Occipital lobe (tissue), 3 donors: ENCODE measurements at places on chromosomes 7 and 10. TPM values are rescaled to one million over a fixed set of nuclear protein-coding genes. Genes with fewer than 3 reads are reported as not detected.

DNA sequence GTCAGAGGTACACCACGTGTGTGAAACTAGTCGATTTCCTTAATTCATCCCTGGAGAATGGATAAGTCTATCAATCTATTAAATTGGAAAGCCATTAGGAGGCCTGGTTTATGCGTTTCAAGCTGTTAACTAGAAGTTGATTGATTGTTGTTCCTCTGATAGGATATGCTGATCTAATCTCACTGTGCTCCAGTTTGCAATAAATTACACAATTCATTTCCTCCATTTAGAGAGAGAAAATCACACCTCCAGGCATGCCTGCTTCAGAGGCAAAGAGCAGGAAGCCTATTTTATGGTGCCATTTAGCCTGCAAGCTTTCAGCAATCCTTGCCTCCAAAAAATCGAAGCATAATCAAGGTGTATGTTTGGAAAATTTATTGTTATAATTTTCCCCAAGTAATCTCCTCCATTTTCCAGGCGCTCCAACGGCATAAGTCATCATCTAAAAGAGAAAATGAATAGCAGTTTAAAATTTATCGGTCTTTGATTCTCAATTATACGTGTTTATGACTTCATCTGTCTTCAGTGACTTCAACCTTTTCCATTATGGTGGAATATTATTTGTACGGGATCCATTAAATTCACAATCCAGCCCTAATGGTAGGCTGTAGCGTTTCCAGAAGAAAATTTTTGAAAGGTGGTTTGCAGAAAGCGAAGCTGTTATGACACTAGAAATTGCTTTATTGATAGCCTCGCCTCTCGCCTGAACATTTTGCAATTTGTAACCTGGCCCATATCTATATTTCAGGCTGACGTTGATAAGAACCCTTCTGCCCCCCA lies 42.9 kb upstream of the HMX3 start:
- no peak for DNase-seq

GRCh38 chr10:9868499-9868898 lies 1149.2 kb upstream of the CELF2 start:
- no peak for DNase-seq

DNA sequence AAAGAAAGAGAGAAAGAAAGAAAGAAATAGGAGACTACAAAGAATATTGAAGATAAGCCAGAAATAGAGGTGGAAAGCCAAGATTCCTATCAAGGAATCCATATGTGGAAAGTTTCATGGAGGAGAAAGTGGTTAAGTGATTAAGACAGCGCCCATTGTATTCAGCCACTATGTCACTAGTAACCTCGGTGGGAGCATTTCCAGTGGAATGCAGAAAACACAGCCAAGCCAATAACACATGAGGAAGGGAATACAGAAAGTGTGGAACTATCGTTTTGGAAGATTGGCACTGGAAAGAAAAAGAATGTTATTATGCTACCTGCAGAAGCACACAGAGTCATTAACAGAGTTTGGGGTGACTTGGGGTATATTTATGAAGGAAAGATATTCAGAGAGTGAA lies 2.7 kb downstream of the MGAM2 start:
- DNase-seq, result no peak

- DNase-seq, result no peak
Observed at GRCh38 chr10:100575585-100576281, 40.0 kb downstream of the HIF1AN start.

DNA sequence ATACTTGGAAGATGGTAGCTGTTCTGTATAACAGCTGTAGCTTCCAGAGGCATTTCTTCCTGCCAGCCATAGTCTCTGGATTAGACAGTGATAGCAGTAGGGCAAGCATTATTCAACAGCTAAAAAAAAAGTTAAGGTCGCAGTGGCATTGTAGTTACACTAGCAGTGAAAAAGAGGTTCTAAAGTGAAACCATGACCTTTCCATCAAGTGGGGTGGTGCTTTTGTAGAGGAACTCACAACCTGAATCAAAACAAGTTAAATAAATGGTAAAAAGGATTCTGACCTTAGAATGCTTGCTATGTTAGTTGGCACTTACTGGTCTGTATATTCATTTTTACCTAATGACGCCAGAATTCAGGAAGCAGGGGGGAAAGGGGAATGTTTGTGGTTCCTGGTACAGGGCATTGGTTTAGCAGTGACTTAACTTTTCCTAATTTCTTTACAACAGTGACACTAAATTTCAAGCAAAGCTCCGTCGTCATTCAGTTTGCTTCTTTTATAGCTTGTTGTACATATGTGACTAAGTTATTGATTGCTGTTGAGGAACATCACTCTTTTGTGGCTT lies 55.0 kb downstream of the GBF1 start:
- DNase-seq, result no peak

- no peak for DNase-seq
Observed at GRCh38 chr7:159114981-159115380, 29.7 kb downstream of the VIPR2 start.

GRCh38 chr7:17506095-17506494 lies 207.6 kb downstream of the AHR start:
- no peak for DNase-seq

The HABP2 gene
- 0.31 TPM for total RNA-seq

The WEE2 gene
- 0.16 TPM for total RNA-seq

The SPDYE11 gene
- not detected for total RNA-seq
